ENCODE measurements at places on chromosomes 4 and X. TPM values are rescaled to one million over a fixed set of nuclear protein-coding genes. Genes with fewer than 3 reads are reported as not detected.

Gene GAGE1
- polyA plus RNA-seq: not detected

Gene THAP9
- 1.6 TPM for polyA plus RNA-seq

Gene EVC2
- 2.1 TPM for polyA plus RNA-seq

Gene ADH7
- polyA plus RNA-seq: 0.10 TPM

Gene C4orf51
- polyA plus RNA-seq: not detected
